ENCODE measurements at places on chromosomes 5 and 9. TPM values are rescaled to one million over a fixed set of nuclear protein-coding genes. Genes with fewer than 3 reads are reported as not detected.

Gene MARVELD2
- total RNA-seq = 0.52 TPM

DNA sequence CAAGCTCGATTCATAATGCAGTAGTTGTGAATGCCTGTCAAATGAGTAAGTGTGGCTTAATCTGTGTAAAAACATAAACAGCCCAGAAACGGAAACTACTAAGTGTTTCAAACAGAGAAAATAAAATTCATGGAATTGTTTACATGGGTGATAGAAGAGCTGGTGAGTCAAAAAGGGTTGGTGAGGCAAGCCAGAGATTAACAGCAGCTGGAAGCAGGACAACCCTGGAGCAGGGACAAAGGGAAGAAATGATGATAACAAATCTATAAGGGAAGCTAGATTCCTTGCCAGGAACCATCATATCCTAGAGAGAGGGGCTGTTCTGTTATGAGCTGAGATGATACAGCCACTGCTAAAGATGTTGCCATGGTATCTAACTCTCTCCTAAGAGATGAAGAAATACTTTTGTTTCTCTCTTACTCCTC, 18.0 kb upstream of the PRR16 start:
- no peak for DNase-seq

Gene GABRA1
- not detected for total RNA-seq

- no peak for DNase-seq
These were observed 154.5 kb downstream of the YIPF5 start for GRCh38 chr5:144015961-144016360.
